Upper lobe of right lung (tissue), 1 donor: ENCODE measurements at places on chromosomes 2 and 18. TPM values are rescaled to one million over a fixed set of nuclear protein-coding genes. Genes with fewer than 3 reads are reported as not detected.
A peak's percentile ranks its signal among the peaks of the same experiment; 100 is the strongest.

IL1RL2 gene
- total RNA-seq = 0.58 TPM

EMILIN2 gene
- total RNA-seq = 35.2 TPM

ECEL1 gene
- total RNA-seq = not detected

NOL4 gene
- total RNA-seq = not detected

OR6B2 gene
- total RNA-seq = not detected

TTLL4 gene
- 29.5 TPM for total RNA-seq

DCC gene
- 7.1 TPM for total RNA-seq

CABLES1 gene
- 39.5 TPM for total RNA-seq

DNA sequence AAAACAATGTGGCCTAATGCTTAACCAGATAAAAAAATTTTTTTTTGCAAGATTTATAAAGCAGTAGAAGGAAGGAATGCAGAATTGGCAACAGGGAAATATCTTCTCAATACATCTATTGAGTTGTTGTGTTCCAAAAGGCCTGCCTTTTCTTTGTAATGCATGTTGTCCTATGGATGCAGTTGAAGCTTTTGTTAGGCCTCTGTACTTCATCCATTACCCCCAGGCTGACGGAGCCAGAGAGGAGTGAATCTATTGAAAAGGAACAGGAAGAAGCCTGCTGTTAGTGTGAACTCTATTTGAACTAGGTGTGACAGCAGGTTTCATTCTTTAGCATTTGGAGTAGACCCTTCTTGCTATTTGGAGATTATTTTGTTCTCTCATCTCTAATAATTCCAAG lies 56.5 kb downstream of the MTX2 start:
- peaks cover 16% of the 10 kb centered on the region for H3K36me3 ChIP-seq
- H3K27me3 ChIP-seq = no peaks in the 10 kb centered on the region
- DNase-seq = no peak

GRCh38 chr18:5488844-5489243 lies 55.0 kb downstream of the EPB41L3 start:
- no peaks in the 10 kb centered on the region for H3K27me3 ChIP-seq
- no peaks in the 10 kb centered on the region for H3K4me1 ChIP-seq
- H3K36me3 ChIP-seq = no peaks in the 10 kb centered on the region
- H3K27ac ChIP-seq = no peak overlapping the region
- DNase-seq = no peak

- no peaks in the 10 kb centered on the region for H3K27me3 ChIP-seq
- H3K36me3 ChIP-seq = peaks cover 21% of the 10 kb centered on the region
Measured at GRCh38 chr2:47062681-47063537, 92.2 kb downstream of the STPG4 start.

DNA sequence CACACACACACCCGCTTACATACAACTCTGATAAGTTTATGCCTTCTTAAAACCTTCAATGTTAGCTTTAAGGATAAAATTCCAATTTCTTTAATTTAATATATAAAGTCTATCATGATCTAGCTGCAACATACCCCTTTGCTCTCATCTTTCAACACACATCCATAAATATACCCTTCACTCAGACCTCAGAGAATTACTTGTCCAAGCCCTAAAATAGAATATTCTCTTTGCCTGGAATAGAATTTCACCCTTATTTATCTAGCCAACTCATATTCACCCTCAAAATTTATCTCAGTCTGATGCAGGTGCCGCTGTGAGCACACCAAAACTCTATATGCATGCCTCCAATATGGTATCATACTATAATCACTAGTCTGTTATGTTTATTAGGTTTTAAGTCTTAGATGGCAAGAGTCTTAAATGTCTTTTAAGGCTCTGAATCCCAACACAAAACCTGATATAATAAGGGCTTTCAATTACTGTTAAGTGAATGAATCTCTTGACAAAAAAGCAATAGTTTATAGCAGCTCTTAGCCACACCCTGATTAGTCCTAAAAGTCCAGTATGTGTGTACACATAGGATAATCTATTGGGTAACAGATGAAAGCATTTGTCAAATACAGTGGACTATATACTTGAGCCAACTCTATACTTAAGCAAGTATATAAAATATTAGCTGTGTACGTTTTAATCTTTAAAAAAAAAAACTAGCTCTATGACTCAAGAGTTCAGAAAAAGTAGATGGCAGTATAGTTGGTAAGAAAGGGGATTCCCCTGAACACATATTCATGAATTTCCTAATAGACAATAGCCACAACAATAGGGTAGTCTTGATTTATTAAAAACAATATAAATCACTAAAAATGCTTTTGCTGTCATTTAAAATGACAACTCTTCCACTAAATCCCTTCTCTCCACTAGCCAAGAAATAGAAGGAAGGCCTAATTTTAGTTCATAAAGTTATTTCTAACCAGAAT lies 144.5 kb downstream of the EXOC6B start:
- no peak overlapping the region for H3K4me3 ChIP-seq
- no peak for DNase-seq
- peaks cover 8% of the 10 kb centered on the region for H3K4me1 ChIP-seq

DNA sequence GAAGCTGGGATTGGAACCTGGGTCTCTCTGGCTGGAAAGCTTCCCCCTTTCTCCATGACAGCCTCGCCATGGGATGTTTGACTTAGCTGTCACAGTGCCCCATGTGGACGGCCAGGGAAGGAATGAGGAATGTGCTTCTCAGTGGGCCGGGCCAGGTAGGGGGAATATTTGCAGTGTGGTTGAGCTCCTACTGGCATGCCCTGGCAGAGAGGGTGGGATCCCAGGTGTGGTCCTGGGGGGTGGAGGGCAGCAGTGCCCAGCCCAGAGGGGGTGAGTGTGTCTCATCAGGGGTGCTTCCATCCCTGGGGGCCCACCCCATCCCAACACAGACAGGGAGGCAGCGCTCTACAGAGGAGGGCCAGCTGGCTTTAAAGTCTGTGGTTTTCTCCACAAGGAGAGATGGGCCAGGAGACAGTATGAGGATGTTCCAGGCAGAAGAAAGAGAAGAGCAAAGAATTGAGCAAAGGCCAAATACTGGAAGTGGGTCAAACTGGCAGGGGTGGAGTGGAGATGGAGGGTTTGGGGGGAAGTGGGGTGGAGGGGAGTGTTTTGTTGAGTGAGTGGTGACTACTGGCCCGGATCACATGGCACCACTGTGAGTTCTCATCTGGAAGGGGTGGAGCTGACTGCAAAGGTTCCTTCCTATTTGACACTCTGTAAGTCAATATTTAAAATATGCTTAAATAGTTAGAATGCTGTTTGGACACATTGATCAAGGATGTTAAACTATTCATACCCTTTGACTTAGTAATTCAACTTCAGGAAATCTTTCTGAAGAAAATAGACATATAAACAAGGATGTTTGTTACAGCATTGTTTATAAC lies 94.0 kb downstream of the MYCN start:
- no peaks in the 10 kb centered on the region for H3K36me3 ChIP-seq
- no peaks in the 10 kb centered on the region for H3K4me1 ChIP-seq
- no peak overlapping the region for H3K27ac ChIP-seq
- no peaks in the 10 kb centered on the region for H3K27me3 ChIP-seq
- no peak overlapping the region for H3K4me3 ChIP-seq

- no peak for DNase-seq
- H3K27ac ChIP-seq = no peak overlapping the region
- no peaks in the 10 kb centered on the region for H3K4me1 ChIP-seq
- no peaks in the 10 kb centered on the region for H3K36me3 ChIP-seq
- no peaks in the 10 kb centered on the region for H3K27me3 ChIP-seq
- H3K4me3 ChIP-seq = no peak overlapping the region
Measured at GRCh38 chr18:8972116-8972515, 130.4 kb upstream of the NDUFV2 start.

- H3K4me3 ChIP-seq = no peak overlapping the region
- no peaks in the 10 kb centered on the region for H3K4me1 ChIP-seq
- H3K36me3 ChIP-seq = no peaks in the 10 kb centered on the region
- H3K27me3 ChIP-seq = no peaks in the 10 kb centered on the region
Measured at GRCh38 chr18:57542126-57542525, 44.4 kb downstream of the FECH start.

DNA sequence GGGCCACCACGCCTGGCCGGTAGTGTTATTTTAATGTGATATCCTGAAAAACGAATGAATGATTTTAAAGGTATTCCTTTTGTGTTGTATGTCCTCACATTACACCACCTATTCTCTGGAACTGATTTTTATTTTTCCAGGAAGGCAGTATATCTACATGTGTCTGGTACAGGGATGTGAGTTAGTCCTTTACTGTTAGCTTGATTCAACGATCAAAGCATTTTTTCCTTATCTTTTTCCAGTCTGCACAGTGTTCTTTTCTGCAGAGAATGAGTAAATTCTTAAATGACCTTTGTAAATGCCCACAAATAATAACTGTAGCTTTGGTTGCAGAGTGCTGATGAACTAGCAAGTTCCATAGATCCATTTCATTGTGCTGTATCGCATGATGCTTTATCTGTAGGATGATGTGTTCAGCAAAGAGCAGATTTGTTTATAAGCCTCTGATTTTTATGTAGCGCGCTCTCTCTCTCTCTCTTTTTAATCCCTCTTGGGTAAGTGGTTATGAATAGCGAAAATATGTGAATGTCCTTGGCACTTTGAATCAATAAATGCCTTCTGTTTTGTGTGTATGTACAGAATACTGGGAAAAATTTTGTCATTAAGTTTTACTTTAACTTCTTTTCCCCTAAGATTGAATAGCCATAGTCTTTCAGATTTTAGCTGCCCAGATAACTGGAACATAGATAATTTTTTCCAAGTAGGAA lies 82.5 kb upstream of the EML6 start:
- DNase-seq = no peak
- peaks cover 30% of the 10 kb centered on the region for H3K4me1 ChIP-seq
- H3K4me3 ChIP-seq = no peak overlapping the region
- peaks cover 83% of the 10 kb centered on the region for H3K36me3 ChIP-seq
- peak overlapping the region; percentile 0 for H3K27ac ChIP-seq
- H3K27me3 ChIP-seq = no peaks in the 10 kb centered on the region

GRCh38 chr2:27860111-27860510 lies 30.1 kb downstream of the RBKS start:
- H3K4me1 ChIP-seq = no peaks in the 10 kb centered on the region
- no peak overlapping the region for H3K27ac ChIP-seq
- H3K36me3 ChIP-seq = no peaks in the 10 kb centered on the region
- H3K27me3 ChIP-seq = no peaks in the 10 kb centered on the region
- no peak for DNase-seq

GRCh38 chr2:212523756-212524155 lies 14.8 kb downstream of the ERBB4 start:
- H3K27ac ChIP-seq = no peak overlapping the region
- H3K36me3 ChIP-seq = no peaks in the 10 kb centered on the region
- H3K27me3 ChIP-seq = no peaks in the 10 kb centered on the region
- H3K4me3 ChIP-seq = no peak overlapping the region

- H3K4me3 ChIP-seq = no peak overlapping the region
- no peaks in the 10 kb centered on the region for H3K27me3 ChIP-seq
- no peaks in the 10 kb centered on the region for H3K36me3 ChIP-seq
- DNase-seq = no peak
- no peak overlapping the region for H3K27ac ChIP-seq
Measured at GRCh38 chr18:75029481-75029880, 179.5 kb downstream of the PTGR3 start.

DNA sequence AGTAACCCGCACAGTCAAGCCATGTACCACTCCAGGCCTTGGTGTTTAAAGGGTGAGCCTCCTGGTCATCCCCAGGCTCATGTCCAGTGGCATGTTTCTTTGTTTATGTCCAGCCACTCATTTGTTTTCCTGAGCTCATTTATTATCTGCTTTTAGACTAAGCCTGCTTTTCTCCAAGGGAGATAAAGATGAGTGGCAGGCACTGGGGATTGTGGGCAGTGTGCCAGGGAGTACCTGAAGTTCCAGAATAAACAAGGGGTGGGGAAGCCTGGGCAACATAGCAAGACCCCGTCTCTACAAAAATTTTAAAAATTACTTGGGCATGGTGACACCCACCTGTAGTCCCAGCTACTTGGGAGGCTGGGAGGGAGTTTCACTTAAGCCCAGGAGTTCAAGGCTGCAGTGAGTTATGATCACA lies 1.9 kb downstream of the ANXA4 start:
- H3K4me1 ChIP-seq = peaks cover 37% of the 10 kb centered on the region
- peak overlapping the region; percentile 90 for H3K27ac ChIP-seq
- peak overlapping the region; percentile 99 for H3K4me3 ChIP-seq
- H3K36me3 ChIP-seq = no peaks in the 10 kb centered on the region
- no peaks in the 10 kb centered on the region for H3K27me3 ChIP-seq
- DNase-seq = no peak

- H3K4me3 ChIP-seq = no peak overlapping the region
- no peak overlapping the region for H3K27ac ChIP-seq
- no peaks in the 10 kb centered on the region for H3K27me3 ChIP-seq
- H3K4me1 ChIP-seq = no peaks in the 10 kb centered on the region
Measured at GRCh38 chr2:224969095-224969494, 73.2 kb downstream of the DOCK10 start.

GRCh38 chr2:31863867-31864266 lies 146.9 kb downstream of the MEMO1 start:
- no peak for DNase-seq
- H3K27me3 ChIP-seq = no peaks in the 10 kb centered on the region
- H3K4me3 ChIP-seq = no peak overlapping the region
- no peak overlapping the region for H3K27ac ChIP-seq

DNA sequence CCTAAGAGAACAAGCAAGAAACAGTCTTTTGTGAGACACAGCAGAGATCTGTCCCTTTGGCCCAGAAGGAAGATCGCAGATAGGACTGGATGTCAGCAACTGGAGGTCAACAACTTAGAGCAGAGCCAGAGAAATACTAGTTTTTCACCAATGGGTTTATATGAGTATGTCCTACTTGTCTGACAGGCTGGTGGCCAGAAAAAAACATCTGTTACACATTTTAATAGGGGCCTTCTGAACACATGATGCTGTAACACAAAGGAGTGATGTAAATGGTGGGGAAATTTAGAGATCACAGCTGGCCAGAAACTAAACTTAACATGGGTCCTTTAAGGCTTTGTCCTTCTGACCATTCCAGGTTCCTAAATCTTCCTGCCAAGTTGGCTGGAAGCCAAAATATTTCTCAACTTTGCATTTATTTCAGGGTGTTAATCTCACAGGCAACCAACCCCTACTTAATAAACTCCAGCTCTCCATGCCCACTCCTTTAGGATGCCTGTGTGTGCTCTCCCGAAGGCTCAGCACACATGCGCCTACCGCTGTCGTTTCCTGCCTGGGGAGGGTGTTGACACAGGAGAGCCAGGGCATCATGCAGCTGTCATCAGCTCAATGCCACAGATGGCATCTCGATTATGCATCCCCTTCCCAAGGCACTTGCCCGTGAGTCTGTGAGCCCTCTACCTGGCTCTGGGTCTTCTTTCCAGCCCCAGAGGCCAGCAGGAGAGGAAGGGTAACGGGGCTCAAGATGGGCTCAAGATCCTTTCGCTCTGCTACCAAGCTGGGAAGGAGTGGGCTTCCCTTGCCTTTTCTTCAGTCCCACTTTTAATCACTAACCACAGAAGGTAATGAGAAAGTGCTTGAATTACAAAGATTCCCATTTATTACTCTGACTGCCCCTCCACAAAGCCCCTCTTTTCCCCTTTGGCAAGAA lies 252.5 kb downstream of the ETAA1 start:
- no peak for DNase-seq
- no peak overlapping the region for H3K4me3 ChIP-seq
- H3K36me3 ChIP-seq = no peaks in the 10 kb centered on the region
- peak overlapping the region; percentile 47 for H3K27ac ChIP-seq
- H3K27me3 ChIP-seq = no peaks in the 10 kb centered on the region
